EL (cell line): ENCODE measurements at places on chromosomes 12 and 14.

DNA sequence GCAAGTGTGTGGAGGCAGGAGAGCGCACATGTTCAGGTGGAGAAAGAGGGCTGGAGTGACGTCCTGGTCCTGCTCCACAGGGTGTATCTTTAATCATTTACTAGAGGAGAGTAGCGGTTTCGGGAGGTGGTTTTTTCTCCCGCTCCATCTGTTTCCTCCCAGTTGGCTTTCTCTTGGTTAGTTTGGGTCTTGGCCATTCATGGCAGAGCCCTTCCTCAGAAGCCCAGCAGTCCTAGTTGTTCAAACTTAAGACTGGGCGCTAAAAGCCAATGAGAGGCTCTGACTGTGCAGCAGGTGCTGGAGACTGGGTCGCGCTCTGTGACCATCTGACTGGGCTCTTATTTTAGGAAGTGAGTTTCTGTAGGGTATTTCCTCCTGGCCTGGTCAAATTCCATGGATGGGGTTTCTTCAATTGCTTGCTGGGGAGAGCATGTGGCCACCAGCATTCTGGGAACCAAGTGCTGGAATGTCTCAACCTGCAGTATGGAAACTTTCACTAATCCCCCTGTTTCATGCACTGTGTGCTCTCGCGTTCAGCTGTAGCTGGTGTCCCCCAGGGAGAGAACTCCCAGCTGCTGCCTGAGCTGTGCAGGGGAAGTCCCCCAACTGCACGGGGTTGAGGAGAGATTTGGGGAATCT is 27.4 kb upstream of the TSPAN9 start:
- DNase-seq: no peak

DNA sequence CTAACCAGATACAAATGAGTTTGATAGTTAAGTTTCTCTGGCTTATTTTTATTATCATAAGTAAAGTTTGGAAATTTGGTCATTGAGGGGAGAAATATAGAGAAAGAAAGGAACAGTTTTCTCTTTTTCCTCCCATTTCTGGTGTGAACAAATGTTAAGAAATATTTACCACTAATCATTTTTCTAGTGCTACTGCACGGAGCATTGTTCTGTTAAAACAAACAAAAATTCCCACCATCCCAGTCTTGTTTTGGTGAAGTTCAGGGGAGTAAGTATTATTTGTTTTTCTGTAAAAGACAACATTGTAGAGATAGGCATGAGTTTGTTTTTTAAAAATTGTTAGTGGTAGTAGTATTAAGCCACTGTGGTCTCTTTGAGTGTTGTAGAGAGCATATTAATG is 135.3 kb downstream of the FGD4 start:
- DNase-seq: no peak

- no peak for DNase-seq
These were observed 109.2 kb downstream of the KIF26A start for GRCh38 chr14:104247336-104248202.

DNA sequence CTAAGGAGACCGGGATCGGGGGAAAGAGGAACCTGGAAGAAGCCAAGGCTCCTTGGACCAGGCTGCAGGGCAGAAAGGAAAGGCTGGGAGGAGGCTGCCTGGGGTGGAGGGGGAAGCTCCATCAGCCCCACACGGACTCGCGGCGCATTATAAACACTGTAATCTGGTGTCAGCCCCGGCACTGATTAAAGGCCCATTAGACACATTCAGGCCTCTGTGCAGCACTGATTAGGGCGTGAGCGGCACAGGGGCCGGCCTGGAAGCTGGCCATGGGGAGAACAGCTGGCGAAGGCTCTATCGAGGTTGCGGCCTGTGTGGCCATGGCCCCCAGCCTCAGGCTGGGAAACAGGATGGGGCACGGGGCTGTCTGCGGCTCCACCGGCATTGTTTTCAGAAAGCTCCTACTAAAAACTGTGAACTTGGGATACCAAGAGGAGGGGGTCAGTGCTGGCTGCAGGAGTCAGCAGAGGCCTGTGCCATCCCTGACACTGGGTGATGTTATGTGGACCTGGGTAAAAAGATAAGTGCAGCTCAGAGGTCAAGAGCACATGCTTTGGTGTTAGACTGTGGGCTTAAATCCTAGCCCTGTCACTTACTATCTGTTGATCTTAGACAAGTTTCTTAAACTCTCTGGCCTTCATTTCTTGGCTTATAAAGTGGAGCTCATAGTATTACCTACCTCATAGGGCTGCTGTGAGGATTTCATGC is 10.6 kb downstream of the ACVRL1 start:
- DNase-seq: no peak

GRCh38 chr14:77889971-77890442 is 90.1 kb downstream of the ADCK1 start:
- DNase-seq: peak; percentile 76

DNA sequence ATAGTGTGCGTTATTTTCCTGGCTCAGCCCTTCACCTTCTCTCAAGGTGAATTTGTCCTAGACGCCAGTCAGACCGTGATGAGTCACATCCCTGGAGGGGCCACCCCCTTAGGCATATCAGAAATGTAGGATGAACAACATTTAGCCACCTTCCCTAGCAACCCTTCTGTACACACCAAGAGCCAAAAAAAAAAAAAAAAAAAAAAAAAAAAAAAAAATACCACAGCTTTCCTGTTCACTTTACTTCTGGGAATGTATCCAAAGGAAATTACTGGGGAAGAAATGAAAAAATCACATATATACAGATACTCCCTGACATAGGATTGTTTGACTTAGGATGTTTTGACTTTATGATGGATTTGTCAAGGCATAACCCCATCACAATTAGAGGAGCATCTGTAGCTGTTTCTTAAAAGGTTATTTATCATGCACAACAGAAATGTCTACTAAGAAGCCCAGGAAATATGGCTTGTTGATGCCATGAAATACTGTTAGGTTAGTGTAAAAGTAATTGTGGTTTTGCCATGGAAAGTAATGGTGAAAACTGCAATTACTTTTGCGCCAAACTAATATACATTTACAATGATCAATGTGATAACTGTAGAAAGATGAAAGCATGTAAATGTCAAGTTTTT is 68.2 kb upstream of the BDKRB2 start:
- DNase-seq: peak; percentile 48

DNA sequence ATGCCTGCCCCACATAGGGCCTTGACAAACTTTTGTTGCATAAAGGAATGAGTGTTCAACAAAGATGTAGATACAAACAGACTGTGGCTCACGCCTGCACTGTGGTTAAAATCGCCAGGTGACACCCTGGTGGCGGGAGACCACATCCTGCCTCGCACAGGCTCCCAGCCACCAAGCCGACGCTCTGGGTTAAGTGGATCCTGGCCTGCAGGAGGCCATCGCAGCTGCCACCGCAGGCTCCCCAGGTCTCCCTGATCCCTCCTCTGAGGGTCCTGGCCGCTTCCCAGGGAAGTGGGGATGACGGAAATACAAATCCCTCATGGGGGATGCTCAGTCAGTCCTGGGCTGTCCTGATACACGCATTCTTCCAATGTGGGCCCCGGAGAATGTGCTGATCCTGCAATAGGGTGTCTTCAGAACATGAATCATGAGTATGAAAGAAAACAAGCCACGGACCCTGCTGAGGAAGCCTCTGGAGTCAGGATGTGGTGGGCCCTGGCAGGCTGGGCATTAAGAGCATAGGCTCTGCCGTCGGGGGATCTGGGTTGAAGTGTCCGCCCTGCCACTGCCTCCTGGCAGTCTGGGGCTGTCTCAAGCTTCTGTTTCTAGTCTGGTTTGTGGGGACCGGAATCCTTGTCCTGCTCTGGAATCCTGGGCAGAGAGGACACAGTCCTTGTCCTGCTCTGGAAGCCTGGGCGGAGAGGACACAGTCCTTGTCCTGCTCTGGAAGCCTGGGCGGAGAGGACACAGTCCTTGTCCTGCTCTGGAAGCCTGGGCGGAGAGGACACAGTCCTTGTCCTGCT is 53.5 kb upstream of the BEGAIN start:
- DNase-seq: no peak

- peak; percentile 70 for DNase-seq
These were observed 186.8 kb downstream of the BTG1 start for GRCh38 chr12:91958816-91959215.

GRCh38 chr14:75877292-75877691 is 104.5 kb downstream of the TGFB3 start:
- DNase-seq: peak; percentile 86

DNA sequence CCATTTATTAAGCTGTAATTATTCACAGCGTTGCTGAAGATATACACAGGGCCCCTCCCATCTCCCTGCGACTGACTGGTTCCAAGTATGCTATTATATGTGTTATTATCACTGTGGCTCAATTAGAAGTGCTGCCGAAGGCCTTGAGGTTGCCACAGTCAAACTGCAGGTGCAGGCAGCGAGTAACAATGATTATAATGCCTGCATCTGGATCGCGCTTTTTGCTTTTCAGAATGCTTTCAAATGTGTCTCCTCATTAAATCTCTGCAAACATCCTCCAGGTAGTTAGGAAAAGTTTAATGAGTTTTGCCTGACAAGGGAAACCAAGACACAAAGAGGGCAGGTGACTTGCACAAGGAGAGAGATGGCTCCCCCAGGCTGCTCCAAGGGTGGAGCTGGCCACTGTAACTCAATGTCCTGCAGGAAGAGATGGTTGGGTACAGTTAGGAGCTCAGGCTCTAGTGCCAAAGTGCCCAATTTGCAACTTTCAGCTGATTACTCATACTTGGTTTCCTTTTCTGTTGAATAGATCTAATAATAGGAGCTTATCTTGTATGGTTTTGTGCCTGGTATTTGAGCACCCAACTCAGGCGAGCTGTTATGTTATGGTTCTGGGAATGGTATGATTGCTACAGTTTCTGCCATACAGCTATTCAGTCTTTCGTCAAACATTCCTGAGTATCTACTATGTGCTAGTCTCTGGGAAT is 1.7 kb upstream of the SYNE3 start:
- DNase-seq: no peak

DNA sequence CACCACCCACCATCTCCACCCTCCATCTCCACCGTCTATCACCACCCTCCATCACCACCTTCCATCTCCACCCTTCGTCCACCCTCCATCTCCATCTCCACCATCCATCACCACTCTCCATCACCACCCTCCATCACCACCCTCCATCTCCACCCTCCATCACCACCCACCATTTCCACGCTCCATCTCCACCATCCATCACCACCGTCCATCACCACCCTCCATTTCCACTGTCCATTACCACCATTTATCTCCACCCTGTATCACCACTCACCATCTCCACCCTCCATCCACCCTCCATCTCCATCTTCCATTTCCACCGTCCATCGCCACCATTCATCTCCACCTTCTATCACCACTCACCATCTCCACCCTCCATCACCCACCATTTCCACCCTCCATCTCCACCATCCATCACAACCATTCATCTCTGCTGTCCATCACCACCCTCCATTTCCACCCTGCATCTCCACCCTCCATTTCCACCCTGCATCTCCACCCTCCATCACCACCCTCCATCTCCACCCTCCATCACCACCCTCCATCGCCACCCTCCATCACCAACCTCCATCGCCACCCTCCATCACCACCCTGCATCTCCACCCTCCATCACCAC is 6.1 kb upstream of the CEP170B start:
- no peak for DNase-seq

DNA sequence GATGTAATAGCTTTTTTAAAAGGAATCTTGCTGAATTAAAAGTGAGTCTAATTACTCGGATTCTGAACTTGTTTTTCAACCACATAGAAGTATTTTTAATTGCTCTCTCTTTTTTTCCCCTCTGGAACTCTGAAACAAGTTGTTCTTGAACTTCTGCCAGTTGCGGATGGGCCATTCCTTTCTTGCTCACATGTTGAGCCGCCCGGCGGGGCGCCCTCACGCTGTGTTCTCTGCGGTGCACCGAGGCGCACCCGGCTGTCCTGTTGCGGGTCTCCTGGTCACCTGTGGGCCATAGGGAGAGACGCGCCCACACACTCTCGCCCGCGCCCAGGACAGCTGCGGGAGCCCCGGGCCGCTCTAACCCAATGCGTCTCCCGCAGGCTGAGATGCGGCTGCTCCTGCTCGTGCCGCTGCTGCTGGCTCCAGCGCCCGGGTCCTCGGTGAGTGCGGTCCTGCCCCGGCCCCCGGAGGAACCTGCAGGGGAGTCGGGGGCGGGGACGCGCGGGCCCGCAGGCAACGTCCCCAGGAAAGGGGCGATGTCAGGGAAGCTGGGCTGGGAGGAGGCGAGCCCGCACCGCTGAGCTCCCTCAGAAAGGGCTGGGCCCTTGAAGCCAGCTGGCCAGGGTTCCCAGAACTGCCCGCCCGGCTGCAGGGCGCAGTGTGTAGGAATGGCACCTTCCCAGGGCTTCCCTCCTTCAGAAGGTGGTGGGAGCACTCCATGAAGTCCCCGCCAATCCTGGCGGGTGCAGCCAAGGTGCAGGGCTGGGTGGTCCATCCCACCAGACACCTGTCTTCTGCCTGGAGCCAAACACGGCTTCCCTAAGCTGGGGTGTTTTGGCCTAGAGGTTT is 2.3 kb downstream of the PAPLN start:
- peak; percentile 56 for DNase-seq

- peak; percentile 61 for DNase-seq
These were observed 154.9 kb upstream of the KRR1 start for GRCh38 chr12:75666126-75666938.

- no peak for DNase-seq
These were observed 26.5 kb upstream of the POC1B start for GRCh38 chr12:89552376-89552775.

DNA sequence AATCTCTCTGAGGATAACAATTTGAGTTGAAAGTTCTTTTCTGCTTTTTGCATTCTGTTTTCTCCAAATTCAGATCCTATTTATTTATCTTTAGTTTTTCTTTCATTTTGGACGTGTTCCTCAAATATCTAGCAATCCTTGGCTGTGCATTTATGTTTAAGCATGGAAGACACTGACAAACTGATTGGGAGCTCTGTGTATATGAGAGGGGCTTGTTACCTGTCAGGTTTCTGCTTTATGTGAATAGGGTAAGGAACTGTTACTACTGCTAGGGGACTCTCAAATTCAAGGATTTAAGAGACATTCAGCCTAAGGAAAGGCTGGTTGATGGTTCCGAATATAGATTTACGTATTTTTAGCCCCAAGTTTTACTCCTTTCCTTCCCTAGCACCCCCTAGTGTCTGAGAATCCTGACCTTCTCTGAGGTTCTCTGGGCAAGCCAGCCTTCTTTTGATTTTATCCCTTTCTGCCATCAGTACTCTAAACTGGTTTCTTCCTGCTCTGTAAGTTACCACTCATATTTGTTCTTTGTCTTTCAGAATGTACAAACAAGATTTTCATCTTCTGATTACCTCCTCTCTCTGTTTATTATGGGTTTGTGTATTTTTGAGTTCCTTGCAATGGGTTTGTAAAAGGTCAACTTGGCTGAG is 30.5 kb downstream of the YLPM1 start:
- no peak for DNase-seq

GRCh38 chr12:79156846-79157463 is 292.4 kb downstream of the SYT1 start:
- no peak for DNase-seq

DNA sequence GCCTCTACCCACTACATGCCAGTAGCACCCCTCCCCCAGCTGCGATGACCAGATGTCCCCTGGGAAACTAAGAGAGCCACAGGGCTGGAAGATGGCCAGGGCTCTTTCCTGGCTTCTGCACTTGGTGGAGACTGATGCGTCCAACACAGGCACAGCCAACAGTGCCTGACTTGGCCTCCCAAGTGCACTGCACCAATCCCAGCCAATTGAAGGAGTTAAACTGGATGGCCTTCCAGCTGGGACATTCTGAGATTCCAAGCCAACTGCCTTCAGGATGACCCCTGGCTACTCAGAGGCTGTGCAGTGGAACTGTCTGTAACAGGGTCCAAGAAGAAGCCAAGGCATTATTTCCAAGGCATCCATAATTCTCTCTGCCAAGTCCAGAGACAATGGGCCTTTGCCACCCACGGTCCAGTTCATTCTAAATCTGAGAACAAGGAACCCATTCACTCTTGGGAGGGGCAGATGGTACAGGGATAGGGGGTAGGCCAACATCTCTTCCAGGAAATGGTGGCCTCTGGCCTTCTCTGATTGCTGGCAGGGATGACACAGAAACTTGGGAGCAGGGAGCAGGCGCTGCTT is 35.2 kb downstream of the PRIMA1 start:
- no peak for DNase-seq
